RCC 7860 (cell line): ENCODE measurements at places on chromosomes 1 and 21.
A peak's percentile ranks its signal among the peaks of the same experiment; 100 is the strongest.

DNA sequence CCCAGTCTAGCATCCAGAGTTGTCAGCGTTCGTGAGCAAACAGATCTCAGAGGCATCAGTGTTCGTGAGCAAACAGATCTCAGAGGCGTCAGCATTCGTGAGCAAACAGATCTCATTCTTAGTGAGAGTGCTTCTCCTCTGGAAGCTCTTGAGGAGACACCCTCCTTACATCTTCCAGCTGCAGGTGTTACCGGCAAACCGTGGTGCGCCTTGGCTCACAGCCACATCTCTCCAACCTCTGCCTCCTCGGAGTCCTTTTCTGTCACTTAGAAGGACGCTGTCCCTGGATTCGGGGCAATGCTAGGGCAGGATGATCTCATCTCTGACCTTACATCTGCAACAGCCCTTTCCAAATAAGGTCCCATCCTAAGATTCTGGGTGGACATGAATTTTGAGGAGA, 14.6 kb upstream of the UMODL1 start:
- no peak for DNase-seq

GRCh38 chr1:244246334-244246733, 195.3 kb downstream of the ZBTB18 start:
- no peak for DNase-seq

DNA sequence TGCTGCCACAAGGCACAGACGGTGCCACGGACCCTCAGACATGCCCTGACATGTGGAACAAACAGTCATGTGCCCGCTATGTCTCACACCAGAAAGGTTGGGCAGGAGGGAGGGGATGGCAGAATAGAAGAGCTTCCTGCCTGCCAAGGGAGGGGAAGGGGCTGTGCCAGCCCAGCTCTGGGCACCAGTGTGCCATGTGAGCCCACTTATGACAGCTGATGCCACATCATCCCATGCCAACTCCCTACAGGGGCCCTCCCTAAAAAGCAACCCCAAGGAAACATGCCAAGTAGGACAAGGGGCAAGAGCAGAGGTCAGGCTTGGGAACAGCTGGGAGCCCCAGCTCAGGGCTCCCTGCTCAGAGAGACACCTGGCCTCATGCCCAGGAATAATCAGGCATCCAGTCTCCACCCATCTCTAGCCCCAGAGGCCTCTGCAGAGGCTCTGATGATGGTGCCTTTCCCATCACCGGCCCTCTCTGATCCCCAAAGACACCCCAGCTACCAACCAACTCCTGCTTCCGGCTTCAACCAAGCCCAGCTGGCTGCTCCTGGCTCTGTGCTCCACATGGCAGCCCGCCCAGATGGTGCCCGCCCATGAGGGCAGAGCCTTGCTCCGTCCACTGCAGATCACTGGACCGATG, 10.3 kb downstream of the ADGRB2 start:
- DNase-seq, result no peak

DNA sequence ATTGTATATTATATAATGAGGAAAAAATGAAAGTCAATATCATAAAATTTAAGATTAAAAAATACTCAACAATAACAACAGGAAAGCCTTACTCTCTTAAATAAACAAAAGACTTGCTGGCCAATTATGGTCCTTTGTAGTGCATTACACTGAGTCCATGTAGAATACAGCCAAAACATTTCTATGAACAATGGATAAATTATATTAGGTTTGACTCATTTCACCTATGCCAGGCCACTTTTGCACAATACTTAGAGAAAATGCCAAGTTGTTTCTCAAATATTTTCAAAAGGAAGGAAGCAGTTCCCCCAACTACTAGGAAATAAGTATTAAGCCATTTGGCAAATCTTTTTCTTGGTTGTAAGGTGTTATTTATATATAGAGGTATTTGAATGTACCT, 19.8 kb upstream of the UCK2 start:
- no peak for DNase-seq

- peak; percentile 26 for DNase-seq
Observed at GRCh38 chr1:32962248-32962896, 2.2 kb downstream of the RNF19B start.

DNA sequence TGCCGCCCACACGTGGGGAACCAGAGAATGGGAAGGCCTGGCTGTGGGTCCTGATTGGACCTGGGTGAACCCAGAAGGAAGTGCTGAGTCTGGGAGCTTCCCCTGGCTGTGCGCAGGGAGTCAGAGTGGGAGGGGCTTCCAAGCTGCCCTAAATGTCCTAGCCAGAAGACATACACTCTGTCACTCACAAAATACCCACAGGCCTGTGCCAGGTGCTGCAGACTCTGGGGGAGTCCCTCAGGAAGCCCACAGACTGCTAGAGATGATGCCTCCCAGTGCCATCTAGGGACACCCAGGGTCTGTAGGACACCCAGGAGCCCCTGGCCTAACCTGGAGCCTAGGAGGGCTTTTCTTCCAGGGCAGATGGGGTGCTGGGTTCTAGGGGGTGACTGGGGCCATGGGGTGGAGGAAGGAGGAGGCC, 33.7 kb upstream of the LRP8 start:
- DNase-seq, result no peak

DNA sequence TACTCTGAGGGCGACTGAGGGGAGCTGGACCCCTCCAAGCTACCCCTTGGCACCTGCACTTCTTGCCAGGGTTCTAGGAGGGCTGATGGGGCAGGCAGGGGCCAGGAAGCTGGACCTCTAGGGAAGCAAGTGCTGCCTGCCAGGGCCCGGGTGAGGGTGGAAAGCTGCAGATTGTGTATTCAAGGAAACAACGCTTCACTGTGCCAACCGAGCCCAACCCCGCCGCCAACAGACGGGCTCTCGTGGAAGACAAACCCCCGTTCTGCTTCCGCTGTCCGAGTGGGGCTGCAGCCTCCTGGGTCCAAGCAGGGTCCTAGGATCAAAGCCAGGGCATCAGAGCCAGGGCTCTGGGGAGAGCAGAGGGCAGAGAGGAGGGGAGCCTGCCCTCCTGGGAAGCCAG, 3.2 kb downstream of the EFHD2 start:
- DNase-seq, result no peak

- DNase-seq, result no peak
Observed at GRCh38 chr1:30761381-30762151, 4.0 kb upstream of the LAPTM5 start.

- DNase-seq, result no peak
Observed at GRCh38 chr1:228416217-228416933, at the start of gene TRIM17. Gene TRIM17, minus strand, starts transcription at chr1:228416861. Its CDS starts 1,789 bp downstream, at chr1:228415072.

GRCh38 chr1:117511273-117511672, 94.6 kb upstream of the TENT5C start:
- DNase-seq, result no peak

- DNase-seq, result no peak
Observed at GRCh38 chr1:94591823-94592570, 50.4 kb upstream of the F3 start.

- no peak for DNase-seq
Observed at GRCh38 chr1:210771131-210771530, 362.8 kb downstream of the KCNH1 start.

- no peak for DNase-seq
Observed at GRCh38 chr21:42216726-42217572, 2.0 kb upstream of the ABCG1 start.

DNA sequence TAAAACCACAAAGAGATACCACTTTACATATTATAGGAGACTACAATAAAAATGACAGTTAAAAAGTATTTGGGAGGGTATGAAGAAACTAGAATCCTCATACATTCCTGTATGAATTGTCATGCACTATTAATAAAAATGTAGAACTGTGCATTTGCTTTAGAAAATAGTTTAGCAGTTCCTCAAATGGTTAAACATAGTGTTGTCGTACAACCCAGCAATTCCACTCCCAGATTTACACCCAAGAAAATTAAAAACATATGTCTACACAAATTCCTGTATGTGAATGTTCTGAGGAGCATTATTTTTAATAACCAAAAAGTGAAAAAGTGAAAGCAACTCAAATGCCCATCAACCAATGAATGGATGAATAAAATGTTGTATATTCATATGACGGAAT, 23.1 kb upstream of the PDE4B start:
- no peak for DNase-seq

DNA sequence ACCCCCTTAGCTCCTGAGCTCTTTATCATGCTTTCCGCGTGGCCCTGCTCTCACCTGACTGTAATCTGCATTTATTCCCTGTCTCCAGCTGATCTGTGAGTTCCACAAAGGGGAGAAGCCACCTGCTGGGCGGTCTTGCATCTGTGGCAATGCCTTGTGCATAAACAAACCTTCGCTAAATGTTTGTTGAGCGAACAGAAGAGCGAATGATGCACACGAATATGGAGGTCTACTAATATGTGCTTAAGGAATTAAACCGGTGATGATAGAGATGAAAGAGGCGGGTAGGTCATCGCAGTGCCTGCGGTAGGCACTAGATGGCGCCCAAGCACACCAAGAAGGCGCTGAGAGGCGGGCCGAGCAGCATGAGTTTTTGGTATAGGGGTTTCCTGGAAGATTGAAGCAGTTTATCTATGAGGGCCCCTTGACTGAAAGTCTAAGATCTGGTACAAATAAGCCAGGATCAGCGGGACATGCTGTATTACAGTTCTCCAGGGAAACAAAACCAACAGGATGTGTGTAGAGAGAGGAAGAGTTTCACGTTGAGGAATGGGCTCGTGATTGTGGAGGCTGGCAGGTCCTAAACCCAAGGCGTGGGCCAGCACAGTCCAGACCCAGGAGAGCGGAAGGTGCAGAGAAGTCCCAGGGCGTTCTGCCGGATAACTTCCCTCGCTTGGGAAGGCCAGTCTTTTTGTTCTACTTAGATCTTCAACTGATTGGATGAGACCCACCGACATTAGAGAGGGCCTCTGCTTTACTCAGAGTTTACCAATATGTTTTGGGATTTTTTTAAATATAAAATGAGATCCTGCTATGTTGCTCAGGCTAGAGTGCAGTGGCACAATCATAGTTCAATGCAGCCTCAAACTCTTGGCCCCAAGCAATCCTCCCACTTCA, 34.7 kb downstream of the TOMM20 start:
- DNase-seq, result peak; percentile 42

DNA sequence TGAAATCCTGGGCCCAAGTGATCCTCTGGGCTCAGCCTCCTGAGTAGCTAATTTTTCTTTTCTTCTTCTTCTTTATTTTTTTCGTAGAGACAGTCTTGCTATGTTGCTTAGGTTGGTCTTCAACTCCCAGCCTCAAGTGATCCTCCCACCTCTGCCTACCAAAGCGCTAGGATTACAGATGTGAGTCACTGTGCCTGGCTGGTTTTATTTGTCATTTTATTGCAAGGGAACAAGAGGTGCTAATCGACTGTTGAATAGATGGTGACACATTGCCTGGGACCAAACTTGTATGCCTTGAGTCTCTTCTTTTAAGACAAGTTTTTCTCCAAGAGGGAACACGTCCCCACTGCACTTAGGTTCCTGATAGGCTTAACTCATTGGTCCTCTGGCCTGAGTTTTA, 20.0 kb upstream of the KLHDC8A start:
- peak; percentile 60 for DNase-seq

- DNase-seq, result no peak
Observed at GRCh38 chr1:213049232-213049631, 1.8 kb upstream of the RPS6KC1 start.

- peak; percentile 30 for DNase-seq
Observed at GRCh38 chr1:229117664-229118300, 153.1 kb upstream of the RAB4A start.

DNA sequence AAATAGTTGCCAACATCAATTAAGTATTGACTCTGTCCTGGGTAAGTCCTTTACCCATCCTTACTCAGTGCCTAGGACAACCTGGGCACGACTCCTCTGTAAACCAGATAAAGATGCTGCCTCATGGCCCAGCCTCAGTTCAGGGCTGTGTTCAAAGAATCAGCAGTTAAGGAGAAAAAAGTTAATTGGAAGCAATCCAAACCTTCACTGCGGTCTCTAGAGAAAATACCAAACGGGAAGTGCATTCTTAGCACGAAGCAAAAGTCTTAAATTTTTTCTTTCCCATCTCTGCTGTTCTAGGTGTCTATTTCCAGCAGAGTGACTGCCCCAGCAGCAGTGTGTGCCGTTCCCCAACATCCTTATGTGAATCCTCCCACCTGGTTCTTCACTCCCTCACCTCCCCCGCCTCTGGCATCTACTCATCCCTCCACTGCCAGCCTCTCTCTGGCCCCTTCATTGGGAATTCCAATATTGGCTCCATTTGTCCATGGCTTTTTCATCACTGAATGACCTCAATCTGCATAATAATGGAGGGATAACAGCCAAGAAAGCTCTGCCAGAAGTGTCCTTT, 23.2 kb downstream of the KANK4 start:
- no peak for DNase-seq

GRCh38 chr1:186897008-186897407, 68.3 kb downstream of the PLA2G4A start:
- no peak for DNase-seq

DNA sequence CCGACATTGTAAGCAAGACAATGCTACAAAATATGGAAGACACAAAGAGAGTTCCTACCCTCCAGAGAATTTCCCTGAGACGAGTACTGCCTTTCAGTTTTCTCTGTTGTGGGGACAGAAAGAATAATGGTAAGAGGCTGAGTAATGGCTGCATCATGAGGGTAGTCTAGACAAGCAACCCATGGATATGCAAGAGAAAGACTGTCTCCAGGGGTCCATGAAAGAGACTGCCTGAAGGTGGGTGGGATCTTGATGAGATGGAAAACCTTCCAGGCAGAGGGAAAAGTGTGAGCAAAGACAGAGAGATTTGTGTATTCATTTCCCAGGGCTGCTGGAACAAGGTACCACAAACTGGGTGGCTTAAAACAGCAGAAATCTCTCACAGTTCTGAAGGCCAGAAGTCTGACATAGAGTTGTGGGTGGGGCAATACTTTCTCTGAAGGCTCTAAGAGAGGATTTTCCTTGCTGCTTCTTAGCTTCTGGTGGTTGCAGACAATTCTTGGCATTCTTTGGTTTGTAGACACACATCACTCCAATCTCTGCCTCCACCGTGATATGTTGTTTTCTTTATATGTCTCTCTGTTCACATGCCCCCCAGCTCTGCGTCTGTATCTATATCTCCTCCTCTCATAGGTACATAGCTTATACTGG, 41.4 kb downstream of the ANP32E start:
- no peak for DNase-seq

DNA sequence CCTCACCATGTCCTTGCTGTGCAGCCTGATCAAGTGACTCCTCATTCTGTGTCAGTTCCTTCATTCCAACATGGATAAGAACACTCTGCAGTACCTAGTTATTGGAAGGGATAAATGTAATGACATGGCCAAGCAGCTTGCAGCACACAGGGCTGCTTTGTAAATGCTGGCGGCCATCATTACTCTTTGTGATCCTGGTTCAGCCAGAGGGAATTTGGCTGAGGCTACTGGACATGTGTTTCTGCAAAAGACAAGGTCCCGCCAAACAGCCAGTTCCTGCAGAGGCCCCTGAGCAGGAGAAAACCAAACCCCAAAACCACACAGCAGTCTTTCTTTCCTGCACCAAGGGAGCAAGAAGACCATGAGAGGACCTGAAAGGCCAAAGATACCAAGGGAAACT, 495.8 kb downstream of the AJAP1 start:
- no peak for DNase-seq

- DNase-seq, result peak; percentile 65
Observed at GRCh38 chr21:33968080-33968994, 52.7 kb upstream of the ATP5PO start.

DNA sequence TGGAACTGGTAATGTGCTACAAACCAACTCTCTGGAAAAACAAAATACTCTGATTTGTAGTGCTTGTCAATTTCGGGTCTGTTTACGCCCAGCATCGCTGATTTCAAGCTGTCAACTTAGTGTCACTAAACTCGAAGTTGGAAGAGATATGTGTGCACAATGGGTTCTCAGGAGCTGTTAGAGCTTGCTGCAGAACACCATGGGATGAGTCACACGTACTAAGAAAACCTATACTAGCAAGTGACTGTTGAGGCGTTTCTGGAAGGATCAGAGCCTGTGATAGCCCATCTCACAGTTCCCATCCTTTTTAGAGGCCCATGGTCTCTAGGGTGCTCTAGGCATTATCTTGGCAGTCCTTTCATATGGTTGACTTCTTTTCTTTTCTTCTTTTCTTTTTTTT, 14.3 kb downstream of the GMEB1 start:
- no peak for DNase-seq
